ENCODE measurements at places on chromosomes 6 and 20.

DNA sequence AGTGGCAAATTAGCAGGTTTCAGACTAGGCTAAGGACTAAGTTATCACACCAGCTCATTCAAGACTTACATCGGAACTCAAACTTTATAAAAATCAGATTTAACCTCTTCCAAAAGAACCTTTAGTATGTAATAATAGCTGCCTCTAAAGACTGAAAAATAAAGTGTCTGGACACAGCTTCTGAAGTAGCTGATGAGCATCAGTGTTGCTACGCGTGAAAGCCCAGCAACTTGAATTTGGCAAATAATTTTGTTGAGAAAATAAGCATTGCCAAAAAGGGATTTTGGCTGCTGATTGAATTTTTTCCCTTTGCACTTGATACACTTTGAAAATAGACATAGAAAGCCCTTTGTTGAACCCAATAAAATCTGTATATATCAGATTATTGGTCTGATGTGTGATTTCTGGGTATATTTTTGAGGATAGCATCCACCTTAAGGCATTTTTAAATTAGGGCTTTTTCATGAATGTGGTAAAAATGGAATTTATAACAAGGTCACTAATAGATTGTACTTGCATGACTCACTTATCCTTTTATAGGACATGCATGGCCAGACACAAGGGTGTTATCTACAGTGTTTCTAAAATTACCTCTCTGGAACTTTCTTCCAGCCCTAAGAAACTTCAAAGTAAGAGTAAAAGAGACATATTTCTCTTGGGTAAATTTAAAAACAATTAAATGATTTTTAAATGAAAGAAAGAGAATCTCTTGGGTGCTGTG, 350.4 kb downstream of the TENT5A start:
- DNase-seq, result no peak

GRCh38 chr20:23664954-23665353, 23.9 kb downstream of the CST4 start:
- DNase-seq, result no peak

GRCh38 chr6:108558372-108559096, 2.2 kb upstream of the FOXO3 start:
- peak; percentile 99 for DNase-seq

DNA sequence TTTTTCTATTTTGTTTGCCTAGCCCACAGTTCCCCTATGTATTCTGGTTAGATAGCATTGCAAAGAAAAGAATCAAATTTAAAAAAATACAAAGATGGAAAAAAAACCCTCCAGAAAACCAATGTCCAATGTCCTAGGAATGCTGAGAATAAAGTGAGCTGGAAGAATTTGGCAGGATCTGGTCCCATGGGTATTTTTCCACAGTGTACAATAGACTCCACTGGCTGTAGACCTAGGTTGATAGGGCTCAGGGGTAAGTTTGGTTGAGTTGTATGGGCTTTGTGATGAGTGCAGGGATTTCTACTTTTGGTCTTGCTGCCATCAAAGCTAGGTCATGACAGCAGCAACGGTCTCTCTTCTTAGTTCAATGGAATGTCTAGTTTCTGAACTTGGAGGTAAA, 41.5 kb downstream of the SLC22A2 start:
- DNase-seq, result no peak

- no peak for DNase-seq
Observed at GRCh38 chr6:90739802-90740201, 152.9 kb upstream of the MAP3K7 start.

GRCh38 chr6:43119482-43119881, 43.4 kb downstream of the PTK7 start:
- no peak for DNase-seq

- DNase-seq, result no peak
Observed at GRCh38 chr6:1082285-1082935, 229.5 kb upstream of the FOXQ1 start.
